ENCODE measurements at places on chromosomes 6 and 20.

GRCh38 chr6:39965751-39966150 is 31.5 kb upstream of the MOCS1 start:
- DNase-seq, result no peak

- DNase-seq, result no peak
Measured at GRCh38 chr6:108955329-108955949, 107.2 kb downstream of the ARMC2 start.

DNA sequence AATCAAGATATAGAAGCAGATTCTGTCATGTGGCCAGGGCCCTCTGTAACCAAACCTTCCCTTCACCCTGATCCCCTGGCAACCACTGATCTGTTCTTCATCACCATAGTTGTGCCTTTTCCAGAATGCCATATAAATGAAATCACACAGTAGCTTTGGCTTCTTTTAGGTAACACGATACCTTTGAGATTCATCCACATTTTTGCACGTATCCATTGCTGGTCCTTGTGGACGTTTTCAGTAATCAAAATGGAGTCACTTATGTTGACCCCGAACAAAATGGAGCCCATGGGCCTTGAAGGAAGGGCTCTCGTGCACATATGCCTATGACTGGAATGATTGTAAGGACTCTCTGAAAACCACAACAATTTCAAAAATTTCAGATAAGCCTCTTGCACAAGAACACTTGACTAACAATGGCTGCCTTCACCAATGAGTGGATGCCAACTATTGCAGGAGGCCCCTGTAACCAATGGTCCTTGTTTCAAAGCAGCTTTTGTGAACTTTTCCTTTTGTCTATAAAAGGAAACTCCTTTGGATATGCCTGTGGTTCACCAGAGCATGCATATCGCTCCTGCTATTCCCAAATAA is 84.3 kb upstream of the RALY start:
- peak; percentile 74 for DNase-seq

GRCh38 chr6:151241853-151242252 is 2.1 kb downstream of the AKAP12 start:
- no peak for DNase-seq

DNA sequence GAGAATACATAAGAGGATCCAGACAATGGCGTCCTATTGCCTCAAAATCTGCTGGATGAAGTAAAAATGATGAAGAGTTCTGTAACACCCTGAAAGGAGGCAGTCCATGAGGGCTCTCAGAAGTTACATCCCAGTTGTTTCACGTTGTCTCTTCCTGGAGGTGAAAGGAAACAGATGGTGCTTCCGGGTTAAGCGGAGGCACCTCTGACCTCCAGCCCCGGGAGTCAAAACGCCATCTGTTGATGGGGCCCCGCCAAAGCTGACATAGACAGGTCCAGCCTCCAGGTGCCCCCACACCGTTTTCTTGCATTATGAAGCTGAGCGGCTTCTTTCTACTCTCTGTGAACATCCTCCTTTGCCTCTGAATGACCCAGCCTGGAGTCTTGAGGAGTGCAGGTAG is 9.5 kb downstream of the SEMG2 start:
- no peak for DNase-seq

DNA sequence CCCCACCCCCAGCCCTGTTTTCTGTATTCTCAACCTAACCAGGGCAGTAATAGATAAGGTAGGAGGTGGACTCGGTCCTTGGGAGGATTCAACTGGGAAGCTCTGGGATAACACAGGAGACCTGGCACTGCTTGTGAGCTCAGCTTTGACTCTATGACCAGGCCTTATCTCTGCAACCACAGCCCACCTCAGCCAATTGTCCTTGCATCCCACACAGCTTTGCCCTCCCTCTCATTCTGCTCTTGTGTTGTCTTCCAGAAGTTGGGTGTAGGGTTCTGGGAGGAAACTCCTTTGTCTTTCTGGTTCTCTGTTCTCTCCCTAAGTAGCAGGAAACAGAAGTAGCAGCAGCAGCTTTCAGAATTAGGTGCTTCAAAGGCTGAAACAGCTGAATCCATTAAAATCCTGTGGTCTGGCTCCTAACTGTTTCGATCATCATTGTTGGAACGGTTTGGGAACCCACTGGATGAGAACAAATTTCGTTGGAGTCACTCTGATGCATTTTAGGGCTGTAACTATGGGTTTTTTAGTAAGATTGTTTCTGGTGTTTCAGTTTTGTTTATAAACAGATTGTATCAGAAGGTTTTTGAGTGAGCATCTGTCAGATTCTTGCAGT is 32.4 kb upstream of the SNX9 start:
- DNase-seq, result no peak

DNA sequence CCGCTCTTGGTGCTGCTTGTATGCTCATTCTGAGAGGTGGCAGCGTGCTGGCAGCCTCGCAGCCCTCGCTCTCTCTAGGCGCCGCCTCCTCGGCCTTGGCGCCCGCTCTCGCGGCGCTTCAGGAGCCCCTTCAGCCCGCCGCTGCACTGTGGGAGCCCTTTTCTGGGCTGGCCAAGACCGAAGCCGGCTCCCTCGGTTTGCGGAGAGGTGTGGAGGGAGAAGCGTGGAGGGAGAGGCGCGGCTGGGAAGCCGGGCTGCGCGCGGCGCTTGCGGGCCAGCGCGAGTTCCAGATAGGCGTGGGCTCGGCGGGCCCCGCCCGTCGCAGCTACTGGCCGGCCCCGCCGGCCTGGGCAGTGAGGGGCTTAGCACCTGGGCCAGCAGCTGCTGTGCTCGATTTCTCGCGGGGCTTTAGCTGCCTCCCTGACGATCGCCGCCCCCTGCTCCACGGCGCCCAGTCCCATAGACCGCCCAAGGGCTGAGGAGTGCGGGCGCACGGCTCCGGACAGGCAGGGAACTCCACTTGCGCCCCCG is 19.5 kb upstream of the FAM8A1 start:
- DNase-seq, result peak; percentile 72

GRCh38 chr6:23016696-23017095 is 447.3 kb downstream of the HDGFL1 start:
- peak; percentile 46 for DNase-seq

DNA sequence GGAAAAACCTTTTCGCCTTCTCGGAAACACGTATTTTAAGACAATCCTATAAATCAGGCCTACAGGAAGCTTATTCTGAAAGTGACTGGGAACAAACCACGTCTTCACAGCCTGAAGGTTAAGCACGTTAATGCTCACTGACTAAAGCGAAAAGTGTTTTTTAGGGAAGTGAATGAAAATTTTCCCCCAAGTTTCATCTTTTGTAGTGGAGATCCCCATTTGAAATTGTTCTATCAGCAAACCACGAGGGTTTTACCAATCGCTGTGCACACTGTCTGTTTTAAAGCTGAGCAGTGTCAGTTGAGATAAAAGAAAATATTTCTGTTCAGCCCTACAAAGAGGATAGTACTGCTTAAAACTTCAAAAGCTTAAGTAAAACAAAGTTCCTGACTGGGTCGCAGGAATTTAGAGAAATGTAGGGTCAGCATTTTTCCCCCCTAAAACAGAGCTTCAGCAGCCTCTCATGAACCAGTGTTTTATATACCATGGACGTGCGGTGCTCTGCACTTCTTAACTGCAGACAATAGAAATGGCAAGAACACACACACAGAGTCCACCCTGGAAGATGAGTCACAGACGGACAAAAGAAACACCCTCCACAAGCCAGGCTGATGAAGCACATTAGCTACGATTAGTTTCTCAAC is 34.9 kb downstream of the SLC22A23 start:
- DNase-seq, result peak; percentile 42

GRCh38 chr20:8578161-8578865 is 446.2 kb downstream of the PLCB1 start:
- DNase-seq, result no peak

DNA sequence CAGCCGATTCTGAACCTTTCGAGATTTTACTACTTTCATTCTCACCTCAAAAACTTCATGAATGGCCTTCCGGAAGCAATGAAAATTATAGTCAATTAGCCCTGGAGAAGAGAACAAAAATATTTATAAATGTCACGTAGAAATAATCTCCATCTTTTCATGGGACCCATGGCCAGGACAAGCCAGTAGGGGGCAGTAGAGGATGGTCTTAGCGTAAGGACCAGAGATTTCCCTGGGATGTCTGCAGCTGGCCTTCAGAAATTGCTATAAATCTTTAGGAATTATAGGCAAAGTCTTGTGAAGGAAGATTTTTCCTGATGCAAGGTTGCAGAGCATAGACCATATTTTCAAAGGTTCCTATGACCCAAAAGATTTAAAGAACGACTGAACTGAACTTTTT is 15.6 kb upstream of the UBE2J1 start:
- DNase-seq, result peak; percentile 81

- DNase-seq, result peak; percentile 48
Measured at GRCh38 chr6:498795-499231, 107.3 kb downstream of the IRF4 start.

DNA sequence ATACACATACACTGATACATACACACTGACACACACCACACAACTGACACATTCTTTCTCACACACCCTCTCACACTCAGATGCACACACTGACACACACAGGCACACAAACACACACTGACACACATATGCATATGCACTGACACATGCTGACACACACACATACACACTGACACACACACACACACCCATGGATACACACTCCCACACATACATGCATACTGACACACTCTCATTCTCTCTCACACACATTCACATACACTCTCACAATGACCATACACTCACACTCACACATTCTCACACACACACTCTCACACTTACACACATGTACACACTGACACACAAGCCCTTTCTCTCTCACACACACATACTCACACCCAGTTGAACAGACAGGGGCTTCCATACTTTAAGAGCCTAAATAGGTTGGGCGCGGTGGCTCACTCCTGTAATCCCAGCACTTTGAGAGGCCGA is 236.4 kb downstream of the LRFN2 start:
- no peak for DNase-seq

DNA sequence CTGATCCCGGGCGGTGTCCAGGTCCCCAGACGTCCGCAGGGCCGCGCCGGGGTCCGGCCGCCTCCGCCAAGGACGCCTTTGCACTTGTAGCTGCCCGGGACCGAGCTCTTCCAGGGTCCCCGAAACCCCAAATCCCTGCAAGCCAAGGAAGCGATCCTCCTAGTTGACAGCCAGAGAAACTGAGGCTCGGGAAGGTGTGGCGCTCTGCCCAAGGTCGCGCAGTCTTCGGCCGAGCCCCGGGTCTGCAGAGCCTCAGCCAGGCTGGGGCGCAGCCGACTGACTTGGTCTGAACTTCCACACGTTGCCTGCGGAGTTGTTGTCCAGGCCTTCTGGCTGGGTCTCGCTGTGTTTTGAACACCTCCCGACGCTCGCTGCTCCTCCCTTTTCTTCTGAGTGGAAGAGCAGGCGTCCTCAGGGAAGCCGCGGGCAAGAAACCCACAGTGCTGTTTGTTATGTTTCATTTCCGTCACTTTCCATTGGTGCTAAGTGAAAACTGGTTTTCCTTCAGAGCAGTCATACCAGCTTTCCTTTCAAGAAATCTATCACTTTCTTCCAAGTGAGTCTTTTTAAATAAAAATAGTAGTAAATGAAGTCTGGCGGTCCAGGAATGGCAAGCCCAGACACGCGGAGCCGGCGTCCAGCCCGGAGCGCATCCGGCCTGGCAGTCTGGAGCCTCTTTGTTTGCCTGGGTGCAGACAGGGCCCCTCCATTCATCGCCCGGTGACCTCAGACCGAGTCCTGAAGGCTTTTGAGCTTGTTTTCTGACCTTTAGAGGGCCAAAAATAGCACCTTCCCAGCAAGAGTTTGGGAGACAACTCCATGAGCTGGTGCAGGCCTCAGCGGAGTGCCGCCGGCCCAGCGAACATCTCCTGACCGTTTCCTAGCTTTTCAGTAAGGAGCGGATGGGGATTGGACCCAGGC is 698 bp downstream of the FAM210B start:
- DNase-seq, result peak; percentile 70

- DNase-seq, result no peak
Measured at GRCh38 chr20:49579874-49580812, 12.2 kb upstream of the PTGIS start.

DNA sequence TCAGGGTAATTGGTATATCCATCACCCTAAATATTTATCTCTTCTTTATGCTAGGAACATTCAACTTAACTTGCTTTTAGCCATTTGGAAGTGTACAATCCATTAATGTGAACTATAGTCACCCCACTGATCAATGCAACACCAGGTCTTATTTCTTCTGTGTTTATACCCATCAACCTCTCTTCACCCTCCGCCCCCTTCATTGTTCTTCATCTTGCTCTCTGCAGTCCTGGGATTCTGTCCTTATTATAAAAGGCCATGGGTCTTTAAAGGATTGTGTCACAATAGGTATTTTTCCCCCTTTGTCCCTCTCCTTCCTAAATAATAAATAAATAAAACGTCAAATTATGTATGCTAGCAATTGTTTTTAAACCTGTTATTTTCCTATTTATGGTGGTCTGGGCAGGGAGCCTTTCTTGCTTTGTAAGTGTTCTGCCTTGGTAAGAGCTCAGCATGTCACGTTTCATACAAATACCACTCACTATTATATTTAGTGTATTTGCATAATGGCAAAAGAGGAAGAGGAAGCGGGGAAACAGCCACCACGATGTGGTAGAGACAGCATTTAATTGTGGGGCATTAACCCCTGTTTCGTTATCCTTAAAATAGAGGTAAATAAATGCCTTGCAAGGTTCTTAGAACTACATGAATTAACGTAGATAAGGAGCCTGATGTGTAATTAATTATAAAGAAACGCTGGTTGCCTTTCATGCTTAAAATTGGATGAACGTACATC is 1.9 kb downstream of the ABRACL start:
- DNase-seq, result peak; percentile 88

- no peak for DNase-seq
Measured at GRCh38 chr6:111543913-111544435, 61.0 kb upstream of the REV3L start.

DNA sequence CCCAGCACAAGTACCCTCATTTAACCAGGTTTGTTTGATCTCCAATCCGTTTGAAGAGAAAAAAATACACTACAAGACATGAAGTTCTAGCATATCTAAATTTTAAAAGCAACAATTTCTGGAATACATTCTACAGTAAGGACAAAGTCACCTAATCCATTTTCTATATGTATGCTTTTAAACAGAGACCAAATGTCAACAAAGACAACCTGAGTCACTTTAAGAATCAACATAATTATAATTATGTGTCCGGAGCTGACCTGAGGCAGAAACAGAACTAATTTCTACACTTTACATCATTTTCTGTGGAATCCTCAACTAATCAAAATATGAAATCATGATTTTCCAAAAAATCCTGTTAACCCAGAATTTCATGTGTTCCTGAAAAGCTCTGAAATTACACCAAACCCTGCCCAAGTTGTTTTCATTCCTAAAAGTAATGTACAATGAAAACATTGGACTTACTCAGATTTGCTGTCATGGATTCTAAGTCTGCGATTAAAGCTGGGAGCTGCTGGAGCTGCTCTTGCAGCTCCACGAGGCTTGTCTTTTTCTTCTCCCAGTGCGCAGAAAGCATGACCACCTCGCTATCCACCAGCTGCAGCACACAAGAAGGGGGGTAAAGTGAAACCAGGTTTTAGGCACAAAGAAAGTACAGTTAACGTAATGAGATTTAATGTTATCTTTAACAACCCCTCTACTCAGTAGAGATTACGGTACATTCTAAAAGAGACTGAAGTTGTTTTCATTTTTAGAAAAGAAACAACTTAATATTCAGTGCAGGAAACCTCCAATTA is 35.8 kb downstream of the DTNBP1 start:
- DNase-seq, result peak; percentile 26

GRCh38 chr20:45229264-45230056 is 8.3 kb downstream of the SEMG2 start:
- peak; percentile 71 for DNase-seq

GRCh38 chr6:148349466-148349865 is 6.8 kb downstream of the SASH1 start:
- DNase-seq, result no peak

Measured in hematopoietic multipotent progenitor cell treated with erythropoietin and hydrocortisone succinate and interleukin-3 and kit ligand, for 4 days (in vitro differentiated cells).